ENCODE measurements at places on chromosomes 2 and 18. TPM values are rescaled to one million over a fixed set of nuclear protein-coding genes. Genes with fewer than 3 reads are reported as not detected.

DNA sequence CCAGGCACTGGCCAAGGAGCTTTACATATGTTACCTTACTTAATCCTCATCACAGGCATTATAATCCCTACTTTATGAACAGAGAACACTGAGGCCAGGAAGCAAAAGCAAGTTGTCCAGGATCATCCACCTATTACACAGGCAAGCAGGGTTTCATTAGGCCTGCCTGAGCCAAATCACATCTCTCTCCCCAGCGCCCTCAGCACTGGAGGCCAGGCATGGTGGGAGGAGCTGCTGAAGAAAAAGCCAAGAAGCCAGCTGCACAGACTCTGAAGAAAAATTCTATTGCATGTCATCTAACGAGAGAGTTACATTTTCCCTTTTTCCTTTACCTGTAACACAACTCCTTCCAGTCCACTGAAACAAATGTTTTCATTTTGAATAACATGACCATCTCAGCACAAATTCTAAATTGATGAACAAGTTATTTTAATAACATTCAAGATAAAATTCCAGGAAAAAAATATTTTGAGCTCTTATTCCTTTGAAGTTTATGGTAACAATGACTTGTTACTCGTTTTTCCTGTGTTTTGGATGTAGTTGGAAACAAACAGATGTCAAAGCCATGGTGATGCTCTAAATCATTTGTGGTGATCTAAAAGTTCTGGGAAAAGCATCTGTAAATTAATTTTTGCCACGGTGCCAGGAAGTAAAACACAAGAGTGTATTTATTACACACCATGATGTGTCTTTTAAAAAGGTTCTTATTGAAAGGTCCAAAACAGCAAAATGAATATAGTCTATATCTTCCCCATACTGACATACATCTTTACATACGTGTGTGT is 139.0 kb upstream of the ITGB6 start:
- no peak for DNase-seq
- no peaks in the 10 kb centered on the region for H3K27me3 ChIP-seq
- no peaks in the 10 kb centered on the region for H3K36me3 ChIP-seq
- no peak overlapping the region for H3K27ac ChIP-seq

DNA sequence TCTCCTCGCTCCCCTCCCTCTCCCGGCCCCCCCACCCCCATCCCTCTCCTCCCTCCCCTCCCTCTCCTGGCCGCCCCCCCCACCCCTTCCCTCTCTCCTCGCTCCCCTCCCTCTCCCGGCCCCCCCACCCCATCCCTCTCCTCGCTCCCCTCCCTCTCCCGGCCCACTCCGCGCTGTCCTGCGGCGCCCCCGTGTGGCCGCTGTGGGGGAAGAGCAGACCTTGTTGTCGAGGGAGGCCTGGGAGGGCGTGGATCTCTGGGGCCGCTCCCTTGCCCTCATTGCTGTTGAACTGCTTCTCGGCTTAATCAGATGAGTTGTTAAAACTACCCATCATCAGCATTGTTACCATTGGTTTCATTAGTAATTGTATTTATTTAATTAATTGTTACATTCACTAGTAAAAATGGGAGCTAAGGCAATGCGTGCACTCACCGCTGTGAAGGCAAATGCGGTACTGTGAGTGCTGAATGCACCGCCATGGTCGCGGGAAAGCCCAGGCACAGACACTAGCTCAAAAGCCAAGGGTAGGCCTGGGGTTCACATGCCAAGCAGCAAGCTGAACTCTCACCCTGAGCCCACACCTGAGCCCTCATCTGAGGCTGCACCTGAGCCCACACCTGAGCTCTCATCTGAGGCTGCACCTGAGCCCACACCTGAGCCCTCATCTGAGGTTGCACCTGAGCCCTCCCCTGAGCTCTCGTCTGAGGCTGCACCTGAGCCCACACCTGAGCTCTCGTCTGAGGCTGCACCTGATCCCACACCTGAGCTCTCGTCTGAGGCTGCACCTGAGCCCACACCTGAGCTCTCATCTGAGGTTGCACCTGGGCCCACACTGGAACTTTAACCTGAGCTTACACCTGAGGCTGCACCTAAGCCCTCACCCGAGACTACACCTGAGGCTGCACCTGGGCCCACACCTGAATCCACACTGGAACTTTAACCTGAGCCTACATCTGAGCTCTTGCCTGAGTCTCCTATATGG is 8.8 kb downstream of the RTP5 start:
- peak; percentile 67 for DNase-seq
- no peak overlapping the region for H3K4me3 ChIP-seq
- peaks cover 6% of the 10 kb centered on the region for H3K4me1 ChIP-seq

DNA sequence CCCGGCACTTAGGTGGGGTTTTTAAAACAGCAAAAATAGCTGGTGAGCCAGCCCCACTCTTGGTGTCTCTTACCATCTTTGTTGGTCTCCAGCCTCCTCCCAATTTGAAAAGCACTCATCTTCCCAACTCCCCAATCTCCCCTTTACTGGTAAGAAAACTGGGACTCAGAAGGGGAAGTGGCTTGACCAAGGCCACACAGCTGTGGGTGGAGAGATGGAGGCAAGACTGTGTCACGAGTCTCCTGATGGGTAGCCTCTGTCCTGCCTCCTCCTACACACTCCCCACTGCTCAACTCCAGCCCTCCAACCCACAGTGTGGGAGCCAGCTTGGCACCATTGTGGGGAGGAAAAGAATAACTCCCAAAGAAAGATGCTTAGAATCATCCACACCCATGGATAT is 140.4 kb downstream of the SMAD2 start:
- DNase-seq: no peak
- no peaks in the 10 kb centered on the region for H3K27me3 ChIP-seq
- no peaks in the 10 kb centered on the region for H3K36me3 ChIP-seq
- H3K4me1 ChIP-seq: no peaks in the 10 kb centered on the region
- H3K4me3 ChIP-seq: no peak overlapping the region
- no peak overlapping the region for H3K27ac ChIP-seq

GRCh38 chr2:172083628-172084394 is 1.5 kb upstream of the DLX1 start:
- DNase-seq: no peak
- H3K4me3 ChIP-seq: no peak overlapping the region
- H3K27me3 ChIP-seq: peaks cover 6% of the 10 kb centered on the region
- H3K27ac ChIP-seq: no peak overlapping the region
- no peaks in the 10 kb centered on the region for H3K36me3 ChIP-seq

GRCh38 chr18:76846217-76846616 is 23.9 kb downstream of the ZNF236 start:
- H3K4me3 ChIP-seq: no peak overlapping the region
- no peaks in the 10 kb centered on the region for H3K36me3 ChIP-seq
- peak overlapping the region; percentile 33 for H3K27ac ChIP-seq
- peaks cover 5% of the 10 kb centered on the region for H3K4me1 ChIP-seq
- H3K27me3 ChIP-seq: no peaks in the 10 kb centered on the region

CXCR4 gene
- 6.4 TPM for polyA plus RNA-seq

GPR17 gene
- polyA plus RNA-seq: 0.07 TPM

ANKRD30BL gene
- not detected for polyA plus RNA-seq
